ENCODE measurements at places on chromosomes 7 and 10.

DNA sequence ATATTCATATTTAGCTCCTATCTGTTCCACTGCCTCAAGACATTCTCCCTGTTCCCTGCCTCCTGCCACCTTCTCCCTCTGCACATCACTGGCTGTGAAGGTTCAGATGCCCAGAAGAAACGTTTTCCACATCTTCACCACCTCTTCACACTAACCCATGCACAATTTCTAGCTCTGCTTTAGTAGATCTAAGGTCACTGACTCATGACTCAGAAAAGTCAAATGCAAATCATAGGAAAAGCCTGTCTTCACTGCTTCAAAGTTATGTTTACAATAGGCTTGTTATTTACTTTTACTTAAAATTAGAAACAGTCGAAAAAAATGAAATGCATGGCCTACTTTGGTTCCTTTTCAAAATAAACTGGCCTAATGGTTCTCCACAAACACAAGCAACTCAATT lies 2.5 kb downstream of the SCRN1 start:
- DNase-seq = no peak

DNA sequence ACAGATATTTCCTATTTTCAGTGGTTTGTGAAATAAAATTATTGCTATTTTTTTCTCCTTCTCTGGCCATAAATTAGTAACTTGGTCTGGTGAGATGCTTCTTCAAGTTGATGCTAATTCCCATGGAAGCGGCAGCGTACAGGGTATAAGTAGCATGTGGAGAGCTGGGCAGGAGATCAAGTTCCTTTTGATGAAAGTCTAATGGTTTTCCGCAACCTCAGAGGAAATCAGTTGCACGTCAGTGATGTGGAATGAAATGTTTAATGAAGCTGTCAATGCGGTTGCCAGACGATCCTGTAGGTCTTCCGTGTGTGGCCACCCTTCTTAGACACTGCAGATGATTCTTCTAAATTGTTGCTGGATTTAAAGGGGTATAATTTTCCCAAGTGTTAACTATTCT lies 236.4 kb upstream of the GRM3 start:
- DNase-seq = no peak

DNA sequence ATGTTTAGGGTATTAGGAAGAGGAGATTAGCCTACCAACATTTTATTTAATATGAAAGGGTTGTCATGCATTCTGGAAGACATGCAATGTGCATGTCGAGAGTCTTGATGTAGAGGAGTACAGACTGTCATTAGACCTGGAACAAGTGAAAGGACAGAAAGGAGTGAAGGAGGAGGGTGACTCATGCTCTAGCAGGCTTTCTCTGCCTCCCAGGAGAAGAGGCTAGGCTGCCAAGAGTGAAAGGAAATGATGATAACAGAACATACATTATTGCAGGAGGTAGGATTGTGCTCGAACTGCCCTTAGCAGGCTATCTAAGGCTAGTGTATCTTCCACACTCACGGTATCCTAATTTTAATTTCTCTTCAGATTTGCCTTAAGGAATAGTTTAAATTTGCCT lies 228.8 kb downstream of the EXOC4 start:
- no peak for DNase-seq

DNA sequence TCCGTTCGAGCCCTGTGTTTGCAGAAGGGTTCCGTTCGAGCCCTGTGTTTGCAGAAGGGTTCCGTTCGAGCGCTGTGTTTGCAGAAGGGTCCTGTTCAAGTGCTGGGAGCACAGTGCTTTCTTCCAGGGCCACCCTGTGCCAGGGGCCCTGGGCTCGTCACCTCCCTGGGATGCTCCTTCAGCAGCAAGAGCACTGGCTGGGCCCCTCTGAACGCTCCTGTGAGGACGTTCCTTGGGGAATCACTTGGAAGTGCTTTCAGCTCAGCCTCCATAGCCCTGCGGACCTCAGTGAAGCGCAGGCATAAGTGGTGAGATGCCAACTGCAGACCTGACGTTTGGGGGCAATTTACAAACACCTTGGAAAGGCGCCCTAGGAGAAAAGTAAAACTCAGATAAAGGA lies 103.6 kb downstream of the DYNC2I1 start:
- no peak for DNase-seq

- DNase-seq = no peak
These were observed 13.3 kb upstream of the CHCHD3 start for GRCh38 chr7:133095119-133095671.

DNA sequence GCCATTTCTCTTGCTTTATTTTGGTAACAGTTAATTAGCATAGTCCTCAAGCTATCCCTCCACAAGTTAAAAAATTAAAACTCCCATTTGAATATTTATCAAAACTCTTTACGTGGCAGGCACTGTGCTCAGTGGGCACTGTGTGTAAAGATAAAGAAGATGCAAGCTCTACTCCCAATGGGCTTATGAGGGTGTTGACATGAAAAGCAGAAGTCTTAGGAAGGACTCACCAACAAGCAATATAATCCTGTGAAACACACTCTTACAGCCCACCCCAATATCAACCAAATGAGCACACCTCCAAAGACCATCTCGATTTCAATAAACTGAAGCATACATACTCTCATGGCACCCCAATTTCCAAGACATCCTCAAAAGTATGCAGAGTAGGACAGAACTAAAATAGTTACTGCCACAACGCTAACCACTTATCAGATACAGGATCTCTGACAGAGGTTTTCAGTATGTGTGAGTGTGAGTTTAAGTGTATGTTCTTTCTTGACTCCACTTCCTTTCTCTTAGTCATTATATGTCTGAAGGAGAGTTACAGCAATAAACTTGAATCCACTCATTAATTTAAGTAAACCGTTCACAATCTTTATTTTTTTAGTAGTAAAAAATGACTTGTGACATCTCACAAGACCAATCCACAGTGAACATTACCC lies 120.0 kb downstream of the PDE1C start:
- DNase-seq = no peak

DNA sequence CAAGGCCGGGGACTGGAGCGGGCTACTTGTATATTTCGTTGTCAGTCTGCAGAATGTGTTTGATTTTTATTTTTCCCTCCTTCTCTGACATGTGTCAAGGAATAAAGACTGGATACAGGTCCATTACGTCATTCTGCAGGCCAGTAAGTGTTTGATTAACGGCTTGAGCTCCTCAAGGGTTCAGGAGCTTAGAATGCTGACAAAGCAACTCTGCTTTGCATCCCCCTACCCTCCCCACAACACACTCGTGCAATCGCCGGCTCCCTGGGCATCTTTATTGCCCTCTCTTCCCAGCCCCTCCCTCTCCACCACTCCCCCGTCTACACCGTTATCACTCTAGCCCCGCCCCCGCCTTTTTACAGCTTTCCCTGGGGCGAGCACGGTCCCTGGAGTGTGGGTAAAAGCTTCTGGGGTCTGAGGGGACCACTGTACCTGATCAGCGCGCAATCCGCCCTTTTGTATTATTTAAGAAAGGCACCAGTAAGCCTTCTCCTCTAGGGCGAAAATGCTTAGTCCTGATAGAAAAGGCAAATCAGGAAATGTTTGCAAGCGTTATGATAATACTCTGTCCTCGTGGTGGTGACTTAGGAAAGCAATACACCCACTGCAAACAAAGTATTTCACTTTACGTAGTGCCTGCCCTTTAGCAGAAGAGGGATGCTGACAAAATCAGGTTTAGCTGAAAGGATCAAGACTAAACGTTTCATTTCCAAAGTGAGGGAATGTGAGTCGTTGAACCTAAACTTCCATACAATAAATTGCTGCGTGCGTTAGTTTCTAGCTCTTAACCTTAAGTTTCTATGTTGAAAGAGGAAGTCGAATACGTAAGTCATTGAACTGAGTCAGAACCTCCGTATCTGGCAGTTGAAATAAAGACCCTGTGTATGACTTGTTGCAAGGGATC lies 1.4 kb upstream of the CREB5 start:
- DNase-seq = no peak

GRCh38 chr10:92567952-92568600 lies 5.8 kb downstream of the IDE start:
- DNase-seq = no peak

- DNase-seq = no peak
These were observed 48.1 kb downstream of the WIPF3 start for GRCh38 chr7:29854257-29854938.

DNA sequence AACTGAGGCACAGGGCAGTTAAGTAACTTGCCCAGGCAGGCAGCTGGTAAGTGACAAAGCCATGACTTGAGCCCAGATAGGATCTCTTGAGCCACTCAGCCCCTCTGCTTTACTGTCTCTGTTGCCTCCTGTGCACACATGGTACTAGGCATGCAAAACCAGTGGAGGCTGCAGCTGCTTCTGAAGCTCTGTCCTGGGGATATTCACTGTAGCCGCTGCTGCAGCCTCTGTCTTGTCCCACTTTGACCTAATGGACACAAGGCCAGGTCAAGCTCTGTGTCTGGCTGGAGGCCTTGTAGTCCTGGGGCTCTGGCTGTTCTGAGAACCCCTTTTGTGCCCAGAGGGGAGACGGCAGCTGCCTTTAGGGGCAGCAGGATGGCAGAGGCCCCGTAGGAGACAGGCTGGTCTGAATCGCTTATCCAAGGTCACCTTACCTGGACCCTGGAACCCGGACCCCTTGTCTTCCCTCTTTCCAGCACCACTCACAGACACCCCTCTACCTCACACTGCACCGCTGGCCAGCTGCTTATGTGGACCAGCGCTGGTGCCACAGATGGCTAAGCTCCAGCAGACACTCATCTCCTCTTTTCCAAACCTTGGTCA lies 57.6 kb downstream of the TSPAN15 start:
- DNase-seq = no peak

DNA sequence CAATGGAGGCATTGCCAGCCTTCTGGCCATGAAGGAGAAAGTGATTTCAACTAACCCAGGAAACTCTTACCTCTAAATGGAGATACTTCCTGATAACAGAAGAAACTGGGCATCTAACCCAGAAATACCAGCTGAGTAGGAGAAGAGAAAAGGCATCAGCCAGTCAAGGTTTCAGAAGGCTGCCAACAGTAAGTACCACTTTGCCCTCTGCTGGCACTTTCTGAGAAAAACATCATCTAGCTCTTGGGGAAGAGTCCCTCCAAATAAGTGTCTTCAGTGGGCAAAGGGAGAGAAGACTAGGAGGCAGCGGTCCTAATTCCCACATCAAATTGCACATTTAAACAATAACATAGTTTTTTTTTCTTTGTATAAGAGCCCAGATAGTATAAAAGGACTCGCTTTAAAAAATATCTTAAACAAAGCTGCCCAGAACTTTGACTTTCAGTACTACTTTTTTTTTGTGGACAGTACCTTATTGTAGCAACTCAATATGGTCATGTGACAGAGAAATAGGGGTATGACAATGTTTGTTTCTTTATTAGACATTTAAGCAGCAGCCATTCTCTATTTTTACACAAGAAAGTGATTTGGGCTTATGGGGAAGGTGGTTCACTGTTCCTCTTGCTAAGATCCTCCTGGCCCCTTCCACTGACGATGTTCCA lies 157.3 kb downstream of the CTTNBP2 start:
- peak; percentile 22 for DNase-seq

GRCh38 chr7:157195868-157196267 lies 57.1 kb downstream of the UBE3C start:
- no peak for DNase-seq

DNA sequence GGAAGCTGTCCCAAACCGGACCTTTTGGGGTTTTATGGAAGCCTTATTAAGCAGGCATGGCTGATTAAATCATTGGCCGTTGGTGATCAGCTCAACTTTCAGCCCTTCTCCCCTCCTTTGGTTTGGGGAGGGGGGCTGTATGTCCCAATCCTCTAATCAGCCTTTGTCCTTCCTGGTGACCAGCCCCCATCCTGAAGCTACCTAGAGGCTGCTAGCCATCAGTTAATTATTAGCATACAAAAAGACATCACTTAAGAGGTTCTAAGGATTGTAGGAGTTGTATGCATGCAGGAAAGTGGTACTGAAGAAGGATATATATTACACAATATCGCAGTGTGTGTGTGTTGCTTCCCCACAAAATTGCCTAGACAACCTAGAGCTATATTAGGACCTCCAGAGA lies 553.3 kb upstream of the FZD8 start:
- no peak for DNase-seq

DNA sequence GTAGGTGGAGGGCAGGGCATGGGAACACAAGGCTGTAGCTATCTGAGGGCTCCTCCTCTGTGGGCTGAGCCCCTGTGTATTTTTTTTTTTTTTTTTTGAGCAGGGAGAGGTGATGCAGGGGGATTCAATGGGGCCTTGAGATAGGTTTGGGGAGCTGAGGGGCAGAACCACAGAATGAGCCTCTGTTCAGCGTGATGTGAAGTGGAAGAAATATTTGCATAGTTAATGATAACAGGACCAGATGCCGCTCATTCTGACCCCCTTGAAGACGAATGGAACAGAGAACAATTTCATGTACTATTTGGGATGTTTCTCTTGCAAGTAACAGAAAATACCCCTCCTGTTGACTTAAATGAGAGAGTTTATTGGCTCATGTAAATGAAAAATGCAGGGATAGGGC lies 69.7 kb upstream of the EMX2 start:
- no peak for DNase-seq

DNA sequence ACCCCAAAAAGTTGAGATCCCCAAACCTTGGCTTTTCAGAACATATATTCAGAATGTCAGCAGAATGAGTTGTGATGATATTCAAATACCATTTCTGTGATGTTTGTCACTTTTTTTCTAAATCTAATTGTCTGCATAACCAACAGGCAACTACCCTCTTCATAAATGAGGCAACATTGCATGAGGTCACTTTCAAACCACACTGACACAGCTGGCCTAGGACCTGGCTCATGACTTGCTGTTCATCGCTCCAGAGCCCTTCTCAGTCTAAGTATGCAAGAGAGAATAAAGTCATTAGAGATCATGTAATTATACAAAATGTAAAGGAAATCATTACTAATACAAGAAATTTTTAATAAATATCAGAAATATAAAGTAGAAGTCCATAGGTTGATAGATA lies 681.9 kb downstream of the GRM8 start:
- DNase-seq = no peak

DNA sequence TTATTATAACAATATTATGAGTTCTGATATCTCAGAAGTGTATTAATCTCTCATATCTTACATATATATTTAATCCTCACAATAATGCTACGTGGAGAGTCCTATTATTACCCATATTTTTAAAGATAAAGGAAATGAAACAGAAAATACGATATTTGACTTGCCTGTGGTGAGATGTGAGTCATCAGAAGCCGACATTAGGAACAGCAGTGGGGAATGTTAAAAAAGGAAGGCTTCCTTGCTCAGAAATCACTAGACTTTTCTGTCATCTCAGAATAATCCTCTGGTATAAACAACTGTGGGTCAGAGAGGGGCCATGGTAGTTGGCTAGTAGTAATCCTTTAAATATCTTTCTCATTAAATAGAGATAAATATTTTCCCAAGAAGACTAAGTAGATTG lies 402.3 kb upstream of the PCDH15 start:
- no peak for DNase-seq

- no peak for DNase-seq
These were observed 214.8 kb upstream of the CTBP2 start for GRCh38 chr10:125375210-125375609.

All from GM12891 (cell line).